Right lung (tissue), 10 donors: ENCODE measurements at places on chromosomes 7 and 10.

DNA sequence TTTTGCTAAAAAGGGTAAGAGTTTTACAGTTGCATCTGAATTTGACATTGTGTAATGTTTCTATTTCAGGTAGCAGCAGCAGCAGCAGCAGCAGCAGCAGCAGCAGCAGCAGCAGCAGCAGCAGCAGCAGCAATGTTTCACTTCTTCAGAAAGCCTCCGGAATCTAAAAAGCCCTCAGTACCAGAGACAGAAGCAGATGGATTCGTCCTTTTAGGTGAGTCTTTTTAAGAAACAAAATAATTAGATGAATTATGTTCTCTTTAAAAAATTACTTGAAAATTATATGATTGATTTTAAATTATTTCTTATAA, 32.6 kb downstream of the UMAD1 start:
- no peak for DNase-seq

- DNase-seq = no peak
Observed at GRCh38 chr10:12615296-12616220, 266.2 kb downstream of the CAMK1D start.

- no peak for DNase-seq
Observed at GRCh38 chr10:95220539-95220938, 26.5 kb downstream of the ACSM6 start.

GRCh38 chr7:73891178-73891885, 30.4 kb downstream of the TMEM270 start:
- no peak for DNase-seq

GRCh38 chr10:19862811-19863515, 46.7 kb downstream of the PLXDC2 start:
- DNase-seq = no peak

DNA sequence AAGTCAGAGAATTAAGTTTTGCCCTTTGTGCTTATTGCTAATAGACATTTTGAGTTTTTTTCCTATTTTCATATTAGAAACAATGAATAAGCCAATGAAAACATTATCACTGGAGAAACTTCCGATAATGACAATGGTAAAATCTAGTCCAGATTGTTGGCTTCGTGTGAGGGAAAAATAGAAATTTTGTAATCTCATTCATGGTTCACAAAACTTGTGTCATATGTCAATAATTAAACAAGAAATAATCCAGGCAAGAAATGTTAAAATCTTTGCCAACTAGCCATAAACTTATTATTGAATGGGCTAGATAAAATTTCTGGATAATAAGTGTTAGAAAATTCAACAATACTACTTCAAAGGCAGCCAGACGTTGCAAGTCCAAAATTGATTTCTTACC, 36.6 kb downstream of the RNLS start:
- no peak for DNase-seq

- no peak for DNase-seq
Observed at GRCh38 chr10:61112771-61113170, 168.8 kb upstream of the RHOBTB1 start.

- DNase-seq = no peak
Observed at GRCh38 chr7:36165059-36165458, 12.0 kb downstream of the EEPD1 start.

DNA sequence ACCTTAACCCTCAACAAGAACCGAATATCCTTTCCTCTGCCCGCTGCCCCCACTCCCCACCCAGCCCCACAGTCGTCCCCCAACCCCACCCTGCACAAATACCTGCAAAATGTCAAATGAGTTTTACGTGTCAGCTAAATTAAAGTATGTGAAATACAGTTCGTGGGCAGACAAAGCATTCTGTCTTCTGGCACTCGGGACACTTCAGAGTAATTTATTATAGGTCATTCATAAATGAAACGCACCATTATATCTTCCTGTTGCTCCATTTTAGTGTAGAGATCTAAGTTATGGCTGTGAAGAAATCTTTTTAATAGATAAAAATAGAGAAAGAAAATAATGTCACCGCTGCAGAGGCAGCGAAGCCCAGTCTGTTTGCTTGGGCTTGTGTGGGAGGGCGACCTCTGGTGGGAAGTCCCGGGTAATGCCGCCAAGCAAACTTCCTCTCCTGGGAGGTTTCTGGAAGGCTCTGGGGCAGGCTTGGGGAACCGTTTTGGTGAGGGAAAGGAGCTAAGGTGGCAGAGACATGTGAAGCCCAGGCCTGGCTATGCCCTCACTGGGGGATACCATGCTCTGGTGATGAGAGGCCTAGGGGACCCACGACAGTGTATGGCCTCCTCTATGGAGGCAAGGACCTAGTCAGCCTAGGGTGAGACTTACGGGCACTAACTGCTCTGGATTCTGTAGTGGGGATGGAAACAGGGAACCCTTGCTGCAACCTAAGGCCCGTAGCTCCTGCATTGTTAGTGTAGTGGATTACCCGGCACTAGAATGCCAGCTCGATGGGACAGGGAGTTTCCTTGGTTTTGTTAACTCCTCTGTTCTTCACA, 604.9 kb downstream of the LRMDA start:
- peak; percentile 68 for DNase-seq
